ENCODE measurements at places on chromosomes 1 and 21.
A peak's percentile ranks its signal among the peaks of the same experiment; 100 is the strongest.

DNA sequence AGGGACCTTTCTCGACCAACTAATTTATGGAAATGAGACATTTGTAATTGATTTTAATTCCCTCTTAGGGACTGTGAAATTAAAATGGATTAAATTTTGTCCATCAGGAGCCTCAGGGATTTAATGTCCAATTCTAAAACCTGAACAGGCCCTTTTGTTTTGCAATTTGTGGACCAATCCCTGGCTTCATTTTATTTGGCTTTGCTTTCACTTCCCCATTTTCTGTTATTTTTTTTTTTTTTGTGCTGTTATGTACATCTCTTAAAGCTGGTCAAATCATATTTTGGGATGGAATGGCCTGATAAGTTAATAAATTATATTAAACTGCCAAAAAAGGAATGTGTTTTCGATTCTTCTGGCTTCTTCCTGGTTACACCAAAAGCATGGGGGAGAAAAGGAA is 28.9 kb downstream of the ZSCAN20 start:
- DNase-seq: no peak

- DNase-seq: peak; percentile 75
Measured at GRCh38 chr1:100921110-100921706, 25.3 kb downstream of the SLC30A7 start.

GRCh38 chr1:39683591-39684312 is 7.5 kb downstream of the HPCAL4 start:
- peak; percentile 80 for DNase-seq

GRCh38 chr1:179786815-179787685 is 44.0 kb downstream of the FAM163A start:
- DNase-seq: no peak

All from CD4-positive, alpha-beta T cell treated with Interleukin-17A for 1 hour (primary cell).